ENCODE measurements at places on chromosomes 4 and X. TPM values are rescaled to one million over a fixed set of nuclear protein-coding genes. Genes with fewer than 3 reads are reported as not detected.

NXF2 gene
- not detected for total RNA-seq

CLDN22 gene
- total RNA-seq = not detected

MGAT4D gene
- total RNA-seq = not detected

DNAJB14 gene
- total RNA-seq = 45.3 TPM

AVPR2 gene
- not detected for total RNA-seq

TACR3 gene
- total RNA-seq = not detected

ZDHHC15 gene
- total RNA-seq = not detected

RASL11B gene
- 0.23 TPM for total RNA-seq

ING2 gene
- 10.7 TPM for total RNA-seq

ARR3 gene
- total RNA-seq = not detected

POU3F4 gene
- not detected for total RNA-seq

BCOR gene
- 32.4 TPM for total RNA-seq

MAP3K15 gene
- total RNA-seq = 0.14 TPM

Measured in smooth muscle cell of the umbilical artery (primary cell).